ENCODE measurements at places on chromosomes 7 and 10.

- DNase-seq, result no peak
Measured at GRCh38 chr7:8443576-8444467, 10.4 kb downstream of the NXPH1 start.

GRCh38 chr10:112967200-112967599, 17.2 kb downstream of the TCF7L2 start:
- DNase-seq, result peak; percentile 84

DNA sequence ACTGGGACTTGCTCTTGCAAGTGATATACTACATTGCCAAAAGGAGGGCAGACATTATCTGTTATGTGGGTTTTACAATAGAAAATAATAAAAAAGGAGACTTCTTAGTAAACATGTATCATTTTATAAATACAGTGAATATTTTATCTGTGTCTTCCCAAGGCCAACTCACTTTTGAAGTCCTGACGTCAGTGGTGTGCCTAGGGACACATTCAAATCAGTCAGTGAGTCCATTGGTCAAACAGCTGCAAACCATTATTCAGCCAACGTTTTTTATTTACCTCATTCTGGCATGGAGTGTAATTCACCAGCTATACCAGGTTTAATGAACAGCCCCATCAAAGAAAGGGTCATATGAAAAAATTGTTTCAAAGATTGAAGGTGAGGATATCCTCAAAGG, 263.7 kb downstream of the IPMK start:
- DNase-seq, result no peak

DNA sequence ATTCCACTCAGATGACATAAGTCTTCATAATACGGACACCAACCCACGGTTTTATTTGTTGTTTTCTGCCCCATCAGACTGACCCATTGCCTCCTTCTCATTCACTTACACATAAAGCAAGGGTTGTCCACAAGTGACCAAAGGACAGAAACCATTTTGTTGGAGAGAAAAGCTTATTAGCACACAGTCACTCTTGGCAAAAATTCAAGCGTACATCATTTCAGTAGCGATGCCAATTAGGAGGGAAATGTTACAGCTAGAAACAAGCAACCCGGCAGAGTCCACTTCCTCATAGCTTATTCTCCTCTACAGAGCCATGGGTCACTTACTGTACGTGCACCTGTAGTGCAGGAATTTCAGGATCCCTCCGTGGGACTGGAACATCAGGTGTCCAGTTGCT, 23.0 kb downstream of the ABLIM1 start:
- DNase-seq, result no peak

- no peak for DNase-seq
Measured at GRCh38 chr7:22469371-22470143, 30.4 kb downstream of the STEAP1B start.

DNA sequence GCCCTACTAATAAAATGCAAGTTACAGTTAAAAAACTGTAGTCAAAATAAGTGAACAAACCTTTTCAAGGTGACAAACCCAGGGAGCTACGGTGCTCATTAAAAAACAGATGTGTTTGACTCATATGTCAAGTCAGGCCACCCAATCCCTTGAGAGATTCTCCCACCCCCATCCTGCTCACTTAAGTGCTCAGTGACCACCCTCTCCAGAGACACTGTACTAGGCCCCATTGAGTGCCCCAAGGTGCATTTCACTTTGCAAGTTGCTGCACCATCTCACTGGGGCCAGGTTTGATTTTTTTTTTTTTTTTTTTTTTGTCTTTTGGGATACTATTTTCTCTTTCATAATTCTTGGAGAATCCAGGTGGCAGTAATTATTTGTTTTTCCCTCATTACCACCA, 1.9 kb downstream of the ERV3-1 start:
- DNase-seq, result no peak

GRCh38 chr7:150417863-150418262, 32.6 kb upstream of the GIMAP8 start:
- DNase-seq, result no peak

- peak; percentile 70 for DNase-seq
Measured at GRCh38 chr7:77684030-77684429, 12.2 kb upstream of the RSBN1L start.

DNA sequence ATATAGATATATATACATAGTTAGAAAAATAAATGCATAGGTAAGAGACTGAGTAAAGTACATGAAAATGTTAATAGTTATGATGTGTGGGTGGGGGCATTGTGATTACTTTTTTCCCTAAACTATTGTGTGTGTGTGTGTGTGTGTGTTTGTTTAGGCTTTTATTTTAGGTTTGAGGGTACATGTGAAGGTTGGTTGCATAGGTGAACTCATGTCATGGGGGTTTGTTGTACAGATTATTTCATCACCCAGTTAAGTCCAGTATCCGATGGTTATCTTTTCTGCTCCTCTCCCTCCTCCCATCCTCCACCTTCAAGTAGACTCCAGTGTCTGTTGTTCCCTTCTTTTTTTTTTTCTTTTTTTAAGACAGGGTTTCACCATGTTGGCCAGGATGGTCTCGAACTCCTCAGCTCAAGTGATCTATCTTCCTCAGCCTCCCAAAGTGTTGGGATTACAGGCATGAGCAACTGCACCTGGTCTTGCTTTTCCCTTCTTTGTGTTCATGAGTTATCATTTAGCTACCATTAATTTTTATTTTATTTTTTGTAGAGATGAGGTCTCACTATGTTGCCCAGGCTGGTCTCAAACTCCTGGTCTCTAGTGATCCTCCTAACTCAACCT, 1.9 kb upstream of the RUFY2 start:
- DNase-seq, result no peak

- DNase-seq, result no peak
Measured at GRCh38 chr7:92044940-92045339, 89.3 kb downstream of the CYP51A1 start.

DNA sequence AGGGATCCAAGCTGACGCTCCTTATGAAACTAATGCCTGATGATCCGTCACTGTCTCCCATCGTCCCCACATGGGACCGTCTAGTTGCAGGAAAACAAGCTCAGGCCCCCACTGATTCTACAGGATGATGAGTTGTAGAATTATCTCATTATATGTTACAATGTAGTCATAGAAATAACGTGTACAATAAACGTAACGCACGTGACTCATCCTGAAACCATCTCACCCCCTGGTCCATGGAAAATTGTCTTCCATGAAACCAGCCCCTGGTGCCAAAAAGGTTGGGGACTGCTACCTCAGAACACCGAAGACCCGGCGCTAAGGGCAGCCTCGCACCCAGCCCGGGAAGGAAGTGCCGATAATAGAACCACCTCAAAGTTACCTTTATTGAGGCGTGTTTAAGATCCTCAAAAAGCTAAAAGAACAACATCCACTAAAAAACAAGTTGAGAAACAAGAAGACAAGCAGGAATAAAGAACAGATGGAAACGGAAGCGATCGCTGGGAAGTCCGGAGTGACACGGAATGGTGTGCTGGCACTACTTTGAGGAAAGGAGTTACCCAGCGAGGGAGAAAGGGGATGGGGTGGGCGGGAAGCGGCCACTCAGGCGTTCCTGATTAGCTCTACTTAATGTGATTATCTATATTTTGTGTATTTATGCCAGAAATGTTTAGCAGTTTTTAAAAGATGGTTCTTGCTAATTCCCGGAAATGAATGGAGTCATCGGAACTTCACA, 50.1 kb upstream of the PRKAR1B start:
- DNase-seq, result no peak

DNA sequence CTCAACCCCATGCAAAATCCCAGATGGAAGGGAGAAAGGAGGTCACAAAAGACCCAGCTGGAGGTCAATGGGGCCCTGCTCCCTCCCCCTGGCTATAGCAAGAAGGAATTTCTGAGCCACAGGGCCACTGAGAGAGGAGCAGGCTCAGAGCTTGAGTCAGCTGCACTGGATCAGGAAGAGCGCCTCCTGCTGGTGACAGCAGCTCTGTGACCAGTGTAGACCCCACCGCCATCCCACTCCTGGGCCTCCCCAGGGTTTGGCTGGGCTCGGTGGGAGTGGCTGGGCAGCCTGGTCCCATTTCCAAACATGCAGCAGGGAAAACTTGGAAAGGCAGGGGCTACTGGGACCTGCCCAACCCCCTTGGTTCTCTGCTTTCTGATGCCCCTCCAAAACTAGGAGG, 31.5 kb upstream of the PRLHR start:
- DNase-seq, result no peak

DNA sequence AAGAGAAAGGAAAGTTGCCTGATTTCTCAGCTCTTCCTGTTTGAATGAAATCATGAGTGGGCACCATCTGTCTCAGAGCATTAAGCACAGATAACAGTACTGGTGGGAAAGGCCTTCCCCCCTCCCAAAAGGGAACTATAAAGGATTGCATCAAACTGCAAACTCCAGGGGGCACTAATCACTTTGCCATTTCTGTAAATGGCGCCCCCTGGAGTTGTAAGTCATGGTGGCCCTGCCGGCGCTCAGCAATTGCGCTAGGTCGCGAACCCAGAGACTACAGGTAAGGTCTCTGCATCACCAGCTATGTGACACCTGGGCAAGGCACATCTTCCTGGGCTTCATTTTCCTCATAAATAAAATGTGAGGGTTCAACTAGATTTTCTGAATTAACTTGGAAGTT, 11.1 kb downstream of the LRRC4 start:
- DNase-seq, result no peak

- DNase-seq, result no peak
Measured at GRCh38 chr7:47640265-47640664, 58.4 kb upstream of the TNS3 start.

GRCh38 chr10:114544045-114544659, 113.9 kb downstream of the ABLIM1 start:
- DNase-seq, result no peak

GRCh38 chr7:75945297-75946168, 30.6 kb downstream of the POR start:
- DNase-seq, result peak; percentile 43

Data from foreskin fibroblast (primary cell).